ENCODE measurements at places on chromosomes 2 and 18.

DNA sequence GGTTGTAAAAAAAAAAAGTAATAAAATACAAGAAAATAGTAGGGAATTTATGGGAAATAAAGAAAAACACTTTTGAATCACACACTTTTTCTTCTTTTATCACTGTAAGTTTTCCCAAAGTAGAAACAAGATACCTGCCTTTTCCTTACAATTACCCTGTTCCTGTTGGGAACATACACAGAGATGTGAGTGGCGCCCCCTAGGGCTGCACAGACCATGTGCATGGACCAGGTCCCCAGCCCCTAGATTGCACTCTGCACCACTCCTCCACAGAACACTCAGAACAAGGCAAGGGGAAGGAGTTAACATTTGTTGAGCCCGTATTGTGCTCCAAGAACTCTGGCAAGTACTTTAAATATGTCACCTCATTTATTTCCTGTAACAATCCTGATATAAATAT lies 118.7 kb upstream of the NRP2 start:
- DNase-seq, result no peak

- DNase-seq, result no peak
These were observed 41.4 kb upstream of the CYBRD1 start for GRCh38 chr2:171480908-171481307.

GRCh38 chr2:24339856-24340262 lies 20.5 kb downstream of the ITSN2 start:
- DNase-seq, result no peak

DNA sequence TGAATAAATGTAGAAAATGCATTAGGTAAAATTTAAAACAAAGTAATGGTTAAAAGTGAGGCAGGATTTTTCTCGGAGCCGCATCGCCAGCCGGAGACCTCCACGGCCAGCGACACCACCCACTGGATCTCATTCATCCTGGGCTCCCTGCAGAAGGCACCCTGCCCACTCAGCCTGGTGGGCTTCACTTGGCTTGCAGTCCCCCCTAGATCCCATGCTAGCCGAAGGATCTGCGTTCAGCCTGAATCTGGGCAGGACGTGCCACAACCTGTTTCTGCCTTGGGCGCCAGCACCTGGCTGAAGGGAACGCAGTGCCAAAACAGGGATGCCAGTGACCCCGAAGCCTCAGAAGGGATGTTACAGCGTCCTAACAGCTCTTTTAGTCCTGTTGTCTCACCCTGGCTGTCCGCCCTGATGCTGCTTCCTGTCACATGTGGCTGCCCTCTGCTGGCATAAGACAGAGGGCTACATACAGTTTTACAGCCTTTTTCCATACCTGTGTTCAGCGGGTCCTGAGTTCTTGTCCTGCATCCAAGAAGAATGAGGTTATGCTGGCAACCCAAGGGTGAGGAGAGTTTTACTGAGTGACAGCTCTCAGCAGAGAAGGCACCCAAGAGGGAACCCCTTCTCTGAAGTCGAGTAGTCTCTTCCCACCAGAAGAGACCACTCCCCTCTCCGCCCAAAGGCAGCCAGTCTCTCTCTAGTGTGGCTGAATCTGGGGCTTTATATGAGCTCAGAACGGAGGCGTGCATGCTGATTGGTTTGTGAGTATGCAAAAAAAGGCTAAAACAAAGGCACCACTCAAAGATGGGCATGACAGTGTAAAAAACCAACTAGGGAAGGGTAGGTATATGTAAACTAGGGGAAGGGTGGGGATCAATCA lies 173.1 kb upstream of the GYPC start:
- DNase-seq, result no peak

- no peak for DNase-seq
These were observed at the start of gene ZNF385B for GRCh38 chr2:179861416-179862067. TSS of gene ZNF385B (minus strand) at chr2:179861612.

- no peak for DNase-seq
These were observed 548.6 kb upstream of the HS6ST1 start for GRCh38 chr2:128867311-128867710.

DNA sequence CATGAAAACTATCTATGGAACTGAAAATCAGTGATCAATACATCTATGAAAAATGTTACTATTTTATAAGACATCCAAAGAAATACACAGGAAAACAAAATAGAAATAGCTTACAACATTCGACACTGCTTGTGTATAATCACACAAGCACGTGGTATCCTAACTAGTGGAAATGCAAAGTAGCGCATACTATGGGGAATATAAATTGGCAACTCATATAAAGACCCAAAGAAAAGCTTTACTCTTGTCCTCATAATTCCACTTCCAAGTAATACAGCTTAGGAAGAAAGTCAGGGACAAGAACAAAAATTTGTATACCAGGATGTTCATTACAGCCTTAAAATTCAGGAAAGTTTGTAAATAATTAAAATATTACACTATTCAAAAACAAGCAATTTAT lies 384.6 kb downstream of the NRXN1 start:
- DNase-seq, result no peak

DNA sequence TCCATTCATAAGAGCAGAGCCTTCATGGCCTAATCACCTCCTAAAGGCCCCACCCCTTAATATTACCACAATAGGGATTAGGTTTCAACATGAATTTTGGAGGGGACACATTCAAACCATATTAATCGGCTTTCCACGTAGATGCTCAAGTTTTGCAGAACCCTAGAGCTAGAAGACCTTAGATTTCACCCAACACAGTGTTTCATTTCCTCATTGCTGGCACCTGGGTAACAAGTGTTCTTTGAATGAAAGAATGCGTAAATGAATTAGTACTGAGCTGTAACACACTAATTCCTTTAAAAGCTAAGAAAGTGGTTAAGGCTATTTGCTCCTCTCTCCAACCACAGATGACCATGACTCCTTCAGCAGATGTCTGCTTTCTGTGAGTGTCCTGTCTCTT lies 252.5 kb downstream of the SMAD2 start:
- DNase-seq, result no peak

- DNase-seq, result no peak
These were observed 422.5 kb upstream of the CRIM1 start for GRCh38 chr2:35933031-35933430.

DNA sequence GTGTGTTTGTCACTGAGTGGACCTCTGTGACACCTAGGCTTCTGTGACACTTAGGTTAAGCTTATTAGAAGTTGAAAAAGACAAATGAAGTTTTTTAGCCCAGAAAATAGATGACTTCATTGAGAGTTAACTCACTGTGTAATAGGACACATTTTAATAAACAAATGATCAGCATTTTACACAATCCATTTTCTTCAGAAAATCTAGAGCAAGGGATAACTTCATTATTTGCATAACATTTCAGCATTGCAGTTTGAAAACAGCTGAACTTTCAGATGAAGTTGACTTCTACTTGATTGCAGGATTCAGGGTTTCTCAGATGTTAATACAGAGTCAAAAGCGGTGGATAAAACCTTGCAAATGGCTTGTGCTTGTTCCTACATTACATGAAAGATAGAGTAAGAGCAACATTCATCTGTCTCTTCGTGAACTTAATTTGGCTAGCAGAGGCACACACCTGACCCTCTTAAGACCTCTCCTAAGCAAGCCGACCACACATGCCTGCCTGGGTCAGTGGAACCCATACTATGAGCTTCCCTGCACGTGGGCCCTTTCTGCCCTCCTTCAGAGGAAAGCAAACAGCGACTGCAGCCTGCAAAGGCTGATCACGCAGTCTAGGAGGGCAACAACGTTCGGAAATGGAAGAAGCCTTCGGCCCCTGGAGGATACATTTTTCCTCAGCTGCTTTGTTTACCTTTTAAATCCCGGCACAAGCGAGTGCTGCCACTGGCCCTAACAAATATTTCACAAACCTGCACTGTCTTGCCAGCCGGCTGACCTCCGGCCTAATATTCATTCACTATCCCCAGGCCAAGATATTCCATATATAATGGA lies 16.6 kb downstream of the ITGB1BP1 start:
- no peak for DNase-seq

- no peak for DNase-seq
These were observed 593.6 kb downstream of the TMX3 start for GRCh38 chr18:68121308-68121707.

GRCh38 chr2:54709336-54709809 lies 14.1 kb upstream of the EML6 start:
- DNase-seq, result no peak

DNA sequence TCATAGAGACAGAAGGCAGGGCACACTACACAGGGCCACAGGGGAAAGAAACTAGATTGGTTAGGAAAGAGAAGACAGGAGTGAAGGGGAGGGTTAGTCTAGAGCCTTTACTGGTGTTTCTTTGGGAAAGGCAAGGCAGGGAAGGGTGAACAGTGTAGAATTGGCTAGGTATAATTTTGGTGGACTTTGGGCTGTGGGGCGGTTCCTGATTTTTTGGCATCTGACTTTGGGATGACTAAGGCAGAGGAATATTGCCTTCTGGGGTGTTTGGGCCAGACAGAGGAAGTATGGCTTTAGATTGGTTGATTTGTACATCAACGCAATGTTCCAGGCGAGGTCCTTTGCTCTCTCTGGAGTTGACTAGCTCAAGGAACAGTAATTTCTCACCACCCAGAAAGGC lies 534.8 kb downstream of the DCC start:
- DNase-seq, result no peak

- DNase-seq, result no peak
These were observed 96.8 kb upstream of the RPRM start for GRCh38 chr2:153575171-153575853.

DNA sequence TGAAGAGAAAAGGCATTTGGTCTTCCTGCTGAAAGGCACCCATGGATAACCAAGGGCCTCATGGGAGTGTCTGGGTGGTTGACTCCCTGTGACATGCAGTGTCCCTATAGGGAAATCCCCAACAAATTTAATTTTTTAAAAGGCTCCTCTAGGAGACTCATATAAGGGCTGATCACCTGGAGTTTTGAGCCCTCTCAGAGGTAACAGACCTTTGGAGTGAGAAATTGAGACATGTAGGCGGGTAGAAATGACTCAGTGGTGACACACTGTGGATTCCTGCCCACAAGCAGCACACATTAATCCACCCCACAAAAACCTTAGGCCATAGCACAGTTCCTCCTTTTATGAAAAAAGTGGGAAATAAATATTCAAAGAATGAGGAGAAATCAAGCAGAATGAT lies 557.0 kb upstream of the CNTNAP5 start:
- DNase-seq, result no peak

- DNase-seq, result no peak
These were observed 9.5 kb downstream of the HS1BP3 start for GRCh38 chr2:20641123-20641985.

DNA sequence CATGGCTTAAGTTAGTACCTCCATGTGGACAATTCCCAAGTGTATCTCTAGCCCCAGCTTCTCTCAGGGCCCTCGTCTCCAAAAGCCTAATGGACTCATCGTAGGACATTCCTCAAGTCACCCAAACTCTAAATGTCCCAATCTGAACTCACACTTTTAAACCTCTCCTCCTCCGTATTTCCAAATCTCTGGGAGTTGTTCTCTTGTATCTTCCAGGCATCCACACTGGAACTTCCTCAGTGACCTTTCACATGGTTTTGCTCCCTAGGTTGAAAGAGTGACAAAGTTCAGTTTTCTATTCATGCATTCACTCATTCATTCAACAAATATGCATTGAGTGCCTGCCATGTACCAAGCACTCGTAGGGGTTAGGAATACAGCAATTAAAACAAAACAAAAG lies 220.2 kb downstream of the ALPK2 start:
- DNase-seq, result no peak

DNA sequence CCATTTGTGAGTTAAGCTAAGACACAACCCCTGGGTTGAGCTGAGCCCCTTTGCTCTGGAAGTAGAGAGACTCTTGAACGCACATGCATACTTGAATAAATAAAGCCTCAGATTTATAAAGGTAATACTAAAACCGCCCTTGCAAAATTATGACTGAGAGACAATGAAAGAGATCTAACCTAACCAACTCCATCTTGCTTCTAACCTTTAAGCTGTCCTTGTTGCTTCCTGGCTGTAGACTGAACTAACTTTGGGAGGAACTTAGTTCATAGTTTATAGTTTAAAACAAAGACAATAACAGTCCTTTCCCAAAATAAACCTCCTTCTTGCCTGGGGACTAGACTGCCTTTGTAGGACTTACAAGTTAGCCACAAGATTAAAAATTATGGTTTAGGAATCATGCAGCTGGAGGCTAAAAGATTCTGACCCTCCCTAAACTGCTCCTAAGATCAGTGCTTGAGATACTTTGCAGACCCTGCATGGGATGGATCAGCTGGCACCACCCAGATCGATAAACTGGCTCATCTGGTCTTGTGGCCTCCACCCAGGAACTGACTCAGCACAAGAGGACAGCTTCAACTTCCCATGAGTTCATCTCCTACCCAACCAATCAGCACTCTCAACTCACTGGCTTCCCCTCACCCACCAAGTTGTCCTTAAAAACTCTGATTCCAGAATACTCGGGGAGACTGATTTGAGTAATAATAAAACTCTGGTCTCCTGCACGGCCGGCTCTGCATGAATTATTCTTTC lies 240.2 kb upstream of the SLC14A2 start:
- DNase-seq, result peak; percentile 73

DNA sequence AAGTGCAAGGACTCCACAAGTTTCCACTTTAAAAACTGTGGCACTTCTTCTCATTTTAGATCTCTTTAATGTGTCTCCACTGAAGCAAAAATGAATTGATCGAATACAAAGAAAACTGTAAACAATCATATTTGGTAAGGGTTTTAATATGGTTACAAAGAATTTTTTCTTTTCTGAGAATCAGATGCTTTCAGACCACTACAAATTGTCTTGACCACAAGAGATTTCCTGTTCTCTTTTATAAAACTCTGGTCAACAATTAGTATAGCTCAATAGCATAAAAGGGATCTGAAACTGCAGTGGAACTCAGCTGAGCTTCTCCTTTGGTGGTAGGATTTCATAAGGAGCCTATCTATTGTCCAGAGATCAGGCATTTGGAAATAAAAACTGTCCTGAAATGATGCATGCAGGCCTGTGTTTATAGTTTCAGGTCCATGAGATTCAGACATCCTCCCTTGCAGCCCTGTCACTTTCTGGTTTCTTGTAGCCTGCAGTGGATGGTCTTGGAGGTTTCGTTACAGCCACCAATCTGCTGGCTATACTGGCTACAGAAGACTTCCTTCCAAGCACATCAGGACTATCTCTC lies 120.0 kb downstream of the DOCK10 start:
- no peak for DNase-seq

DNA sequence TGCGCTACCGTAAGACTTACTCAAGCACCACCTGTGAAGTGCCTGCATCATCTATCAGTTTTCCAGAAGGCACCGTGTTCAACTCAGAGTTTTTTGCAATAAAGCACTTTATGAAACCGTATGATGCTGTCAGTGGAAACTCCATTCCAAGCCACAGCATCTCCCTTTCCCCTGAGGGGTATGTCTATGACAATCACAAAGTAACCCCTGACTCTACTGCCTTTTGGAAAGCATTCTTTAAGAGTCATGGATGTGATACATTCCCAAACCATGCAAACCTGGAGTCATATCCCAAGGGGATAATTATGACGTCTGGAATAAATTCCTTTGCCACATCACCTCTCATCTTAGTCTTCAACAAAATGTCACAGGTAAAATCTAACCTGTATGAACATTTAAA lies 39.2 kb downstream of the UNC50 start:
- DNase-seq, result no peak

- DNase-seq, result no peak
These were observed 748.6 kb upstream of the DDX18 start for GRCh38 chr2:117065912-117066311.
